ENCODE measurements at places on chromosomes 4 and X.

- DNase-seq: no peak
These were observed 582.6 kb downstream of the RAPGEF2 start for GRCh38 chr4:159685340-159686092.

GRCh38 chr4:179626687-179627086, 2184.4 kb upstream of the AGA start:
- no peak for DNase-seq

- DNase-seq: no peak
These were observed 9.6 kb downstream of the CTBP1 start for GRCh38 chr4:1239141-1239949.

GRCh38 chr4:185589067-185589836, 53.9 kb upstream of the PDLIM3 start:
- DNase-seq: no peak

DNA sequence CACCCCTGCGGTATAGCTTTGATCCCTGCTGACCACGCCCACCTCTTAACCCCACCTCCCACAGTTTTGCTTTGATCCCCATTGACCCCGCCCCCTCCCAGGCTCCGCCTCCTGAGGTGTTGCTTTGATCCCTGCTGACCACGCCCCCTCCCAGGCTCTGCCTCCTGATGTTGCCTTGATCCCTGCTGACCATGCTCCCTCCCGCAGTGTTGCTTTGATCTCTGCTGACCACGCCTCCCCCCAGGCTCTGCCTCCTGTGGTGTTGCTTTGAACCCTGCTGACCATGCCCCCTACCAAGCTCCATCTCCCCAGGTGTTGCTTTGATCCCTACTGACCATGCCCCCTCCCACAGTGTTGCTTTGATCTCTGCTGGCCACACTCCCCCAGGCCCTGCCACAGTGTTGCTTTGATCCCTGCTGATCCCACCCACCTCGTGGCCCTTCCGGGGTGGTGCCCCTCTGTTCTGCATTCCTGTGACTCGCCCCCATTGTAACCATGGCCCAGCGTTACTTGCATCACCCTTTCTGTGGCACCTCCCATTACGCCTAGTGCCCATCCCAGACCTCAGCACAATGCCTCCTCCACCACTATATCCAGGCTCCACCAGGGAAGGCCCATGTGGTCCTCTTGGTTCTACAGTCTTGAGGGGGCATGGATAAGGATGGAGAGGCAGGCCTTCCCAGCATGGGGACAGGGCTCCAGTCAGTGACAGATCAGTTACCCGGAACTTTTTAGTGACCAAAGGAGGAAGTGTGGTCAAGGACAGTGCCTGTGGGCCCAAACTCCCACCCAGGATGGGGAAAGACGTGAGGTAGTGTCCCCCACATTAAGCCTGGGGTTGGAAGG, 70.8 kb downstream of the ADRA2C start:
- DNase-seq: peak; percentile 14

Measured in neuronal stem cell (in vitro differentiated cells).